ENCODE measurements at places on chromosomes 3 and 15.
A peak's percentile ranks its signal among the peaks of the same experiment; 100 is the strongest.

DNA sequence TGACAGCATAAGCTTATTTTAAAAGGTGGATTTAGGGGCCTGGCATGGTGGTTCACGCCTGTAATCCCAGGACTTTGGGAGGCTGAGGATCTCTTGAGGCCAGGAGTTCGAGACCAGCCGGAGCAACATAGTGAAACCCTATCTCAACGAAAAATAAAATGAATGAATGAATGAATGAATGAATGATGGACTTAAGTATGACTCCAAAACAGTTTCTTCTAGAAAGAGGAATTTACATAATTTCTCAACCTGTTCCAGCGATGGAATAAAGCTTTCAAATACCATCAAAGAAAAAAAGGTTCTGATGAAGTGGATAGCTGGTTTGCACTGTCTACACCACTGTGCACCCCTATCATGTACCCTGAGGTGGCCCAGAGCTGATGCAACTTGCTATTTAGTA is 20.1 kb upstream of the NR2C2 start:
- no peak for DNase-seq

DNA sequence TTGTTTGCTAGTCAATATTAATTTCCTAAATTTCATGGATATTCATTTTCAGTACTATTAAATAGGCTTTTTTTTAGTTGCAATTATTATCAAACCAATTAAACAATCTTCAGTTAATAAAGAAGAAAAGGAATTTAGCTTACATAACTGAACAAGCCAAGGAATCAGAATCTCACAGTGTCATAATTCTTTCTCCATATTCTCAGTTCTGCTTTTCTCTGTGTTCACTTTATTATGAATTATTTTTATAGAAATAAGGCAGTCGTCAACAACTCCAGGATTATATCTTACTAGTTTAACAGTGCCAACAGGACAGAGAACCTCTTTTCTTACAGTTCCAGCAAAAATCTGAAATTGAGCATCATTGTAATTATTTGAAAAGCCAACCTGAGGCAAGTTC is 221.7 kb downstream of the CGGBP1 start:
- DNase-seq: no peak

GRCh38 chr3:172918165-172918564 is 167.6 kb downstream of the ECT2 start:
- DNase-seq: peak; percentile 5

DNA sequence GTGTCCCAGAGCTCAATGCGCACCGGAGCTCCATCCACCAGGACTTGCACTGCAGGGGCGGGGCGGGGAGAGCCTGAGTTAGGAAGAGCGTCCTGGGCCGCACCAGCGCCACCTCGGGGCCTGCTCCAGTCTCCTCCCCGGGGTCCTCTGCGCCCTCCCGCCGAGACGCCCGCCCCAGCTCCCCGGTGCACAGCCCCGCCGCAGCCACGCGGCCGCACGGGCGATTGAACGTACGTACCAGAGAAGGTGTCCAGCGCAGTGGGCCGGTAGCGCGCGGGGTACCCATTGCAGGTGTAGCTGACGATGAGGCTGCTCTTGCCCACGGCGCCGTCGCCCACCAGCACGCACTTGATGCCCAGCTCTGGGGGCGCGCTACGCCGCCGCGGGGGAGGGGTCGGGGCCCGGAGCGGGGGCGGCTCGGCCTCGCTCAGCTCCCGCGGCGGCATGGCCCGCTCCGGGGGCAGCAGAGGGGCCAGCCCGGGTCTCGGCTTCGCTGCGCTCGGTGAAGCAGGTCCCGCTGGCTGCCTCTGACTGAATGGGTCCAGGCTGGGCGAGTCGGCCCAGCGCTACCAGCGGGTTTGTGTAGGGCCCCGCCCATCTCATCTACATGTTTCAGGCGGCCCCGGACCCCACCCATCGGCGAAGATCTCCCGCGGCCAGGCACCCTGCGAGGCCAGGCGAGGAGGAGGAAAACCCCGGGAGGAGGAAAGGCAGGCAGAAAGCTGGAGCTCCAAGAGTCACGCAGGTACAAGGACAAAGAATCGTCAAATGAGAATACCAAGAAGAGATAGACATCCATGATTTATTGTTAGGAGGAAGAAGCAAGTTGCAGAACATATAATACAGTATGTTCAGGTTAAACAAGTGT is at the start of gene RHOV:
TSS of gene RHOV (minus strand) at position 541 of the 868 bp plus-strand sequence. CDS start at position 446, 95 bp downstream.
- peak; percentile 27 for DNase-seq

- no peak for DNase-seq
These were observed 13.8 kb downstream of the ISG20 start for GRCh38 chr15:88652456-88653199.

- DNase-seq: no peak
These were observed 21.0 kb downstream of the ZDHHC3 start for GRCh38 chr3:44954962-44955361.

- no peak for DNase-seq
These were observed 151.1 kb downstream of the CTNNB1 start for GRCh38 chr3:41350441-41350840.

GRCh38 chr3:50095352-50095998 is 6.8 kb downstream of the RBM5 start:
- DNase-seq: no peak

DNA sequence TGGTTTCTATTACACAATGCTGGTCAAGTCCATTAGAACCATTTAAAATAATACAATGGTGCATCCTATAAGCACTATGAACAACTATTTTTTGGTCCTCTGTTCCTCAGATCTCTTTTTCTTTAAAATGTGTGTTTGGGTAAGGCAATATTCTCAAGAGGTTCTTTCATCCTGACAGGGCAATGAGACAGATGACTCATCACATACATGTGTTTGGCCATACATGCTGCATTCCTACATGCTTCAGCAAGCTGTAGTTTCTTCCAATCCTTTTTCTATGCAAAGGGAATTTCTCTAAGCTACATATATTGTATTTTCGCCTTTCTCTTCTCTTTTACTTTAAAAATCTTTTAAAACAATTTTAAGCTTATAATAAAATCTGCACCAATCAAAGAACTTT is 52.7 kb downstream of the OTOL1 start:
- peak; percentile 25 for DNase-seq

- peak; percentile 65 for DNase-seq
These were observed 17.8 kb downstream of the PRICKLE2 start for GRCh38 chr3:64207289-64208080.

DNA sequence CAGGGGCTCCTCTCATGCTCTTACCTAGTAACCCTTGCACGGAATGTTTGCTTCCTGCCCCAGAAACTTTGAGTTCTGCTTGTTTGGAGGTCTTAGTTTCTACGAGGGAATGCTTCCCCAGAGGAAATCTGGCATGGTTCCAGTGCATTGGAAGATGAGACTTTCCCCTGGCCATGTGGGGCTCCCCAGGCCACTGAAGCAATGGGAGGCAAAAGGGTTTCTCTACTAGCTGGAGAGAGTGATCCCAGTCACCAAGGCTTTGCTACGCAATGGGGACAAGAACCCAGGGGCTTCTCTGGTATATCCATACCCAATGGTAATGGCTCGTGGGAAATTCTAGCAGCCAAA is 44.2 kb upstream of the RPL32 start:
- no peak for DNase-seq

Data from fibroblast of upper back skin (primary cell).